ENCODE measurements at places on chromosomes 11 and 22. TPM values are rescaled to one million over a fixed set of nuclear protein-coding genes. Genes with fewer than 3 reads are reported as not detected.

DNA sequence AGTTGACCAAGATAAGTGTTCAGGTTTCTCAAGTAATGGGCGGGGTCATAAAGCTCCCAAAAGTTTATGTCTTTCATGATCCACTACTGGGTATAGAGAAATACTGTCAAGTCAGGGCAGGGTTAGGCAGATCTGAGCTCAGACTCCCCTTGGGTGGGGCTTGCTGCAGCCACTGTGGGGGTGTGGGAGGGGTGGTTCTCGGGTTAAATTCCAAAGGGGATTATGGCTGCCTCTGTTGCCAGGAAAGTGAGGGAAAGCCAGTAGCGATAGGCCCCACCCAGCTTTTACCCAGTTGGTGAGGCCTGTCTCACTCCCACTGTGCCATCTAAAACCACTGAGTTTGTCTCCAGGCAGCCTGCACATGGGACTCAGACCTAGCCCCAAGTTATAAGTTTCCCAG is 37.8 kb downstream of the DLG2 start:
- H3K4me3 ChIP-seq, result no peak overlapping the region
- DNase-seq, result no peak
- no peaks in the 10 kb centered on the region for H3K36me3 ChIP-seq
- no peak overlapping the region for H3K27ac ChIP-seq
- H3K27me3 ChIP-seq, result no peaks in the 10 kb centered on the region
- no peaks in the 10 kb centered on the region for H3K4me1 ChIP-seq

DNA sequence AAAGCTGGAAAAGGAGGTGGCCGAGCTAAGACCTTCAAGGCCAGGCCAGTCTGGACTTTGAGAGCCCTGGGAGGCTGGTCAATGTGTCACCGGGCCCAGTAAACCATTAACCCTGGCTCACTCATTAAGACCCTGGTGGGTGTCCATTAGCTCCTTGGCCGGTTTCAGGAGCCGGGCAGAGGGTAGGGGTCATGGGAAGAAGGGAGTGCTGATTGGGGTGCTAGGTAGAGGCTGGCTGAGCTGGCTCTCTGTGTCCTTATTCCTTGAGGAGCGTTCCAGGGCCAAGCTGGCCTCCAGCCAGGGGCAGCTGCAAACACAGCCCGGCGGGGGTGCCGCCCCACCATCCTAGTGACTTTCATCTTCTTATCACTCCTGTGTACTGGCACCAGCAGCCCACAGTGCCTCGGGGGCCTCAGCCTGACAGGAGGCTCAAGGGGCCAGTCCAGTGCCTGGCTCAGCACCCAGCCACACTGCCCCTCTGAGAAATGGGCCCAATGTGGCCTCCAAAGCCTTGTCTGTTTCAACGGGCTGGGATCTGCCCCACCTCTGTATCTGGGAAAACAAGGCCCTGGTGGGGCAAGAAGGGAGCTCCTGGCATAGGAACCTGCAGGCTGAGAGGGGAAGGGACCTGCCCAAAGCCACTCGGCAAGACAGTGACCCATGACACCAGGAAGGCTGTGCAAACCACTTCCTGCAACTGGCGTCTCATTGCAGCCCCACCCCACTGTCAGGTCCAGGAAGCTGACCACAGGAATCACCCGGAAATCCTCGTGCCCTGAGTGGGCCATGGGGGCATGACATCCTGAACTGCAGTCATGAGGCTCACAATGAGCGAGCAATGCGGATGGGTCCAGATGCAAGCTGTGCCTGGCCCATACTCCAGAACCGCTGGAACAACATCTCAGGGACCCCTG is 15.1 kb upstream of the RGL4 start:
- H3K36me3 ChIP-seq, result peaks cover 9% of the 10 kb centered on the region
- H3K27me3 ChIP-seq, result no peaks in the 10 kb centered on the region
- H3K4me1 ChIP-seq, result no peaks in the 10 kb centered on the region
- peak; percentile 65 for DNase-seq

DNA sequence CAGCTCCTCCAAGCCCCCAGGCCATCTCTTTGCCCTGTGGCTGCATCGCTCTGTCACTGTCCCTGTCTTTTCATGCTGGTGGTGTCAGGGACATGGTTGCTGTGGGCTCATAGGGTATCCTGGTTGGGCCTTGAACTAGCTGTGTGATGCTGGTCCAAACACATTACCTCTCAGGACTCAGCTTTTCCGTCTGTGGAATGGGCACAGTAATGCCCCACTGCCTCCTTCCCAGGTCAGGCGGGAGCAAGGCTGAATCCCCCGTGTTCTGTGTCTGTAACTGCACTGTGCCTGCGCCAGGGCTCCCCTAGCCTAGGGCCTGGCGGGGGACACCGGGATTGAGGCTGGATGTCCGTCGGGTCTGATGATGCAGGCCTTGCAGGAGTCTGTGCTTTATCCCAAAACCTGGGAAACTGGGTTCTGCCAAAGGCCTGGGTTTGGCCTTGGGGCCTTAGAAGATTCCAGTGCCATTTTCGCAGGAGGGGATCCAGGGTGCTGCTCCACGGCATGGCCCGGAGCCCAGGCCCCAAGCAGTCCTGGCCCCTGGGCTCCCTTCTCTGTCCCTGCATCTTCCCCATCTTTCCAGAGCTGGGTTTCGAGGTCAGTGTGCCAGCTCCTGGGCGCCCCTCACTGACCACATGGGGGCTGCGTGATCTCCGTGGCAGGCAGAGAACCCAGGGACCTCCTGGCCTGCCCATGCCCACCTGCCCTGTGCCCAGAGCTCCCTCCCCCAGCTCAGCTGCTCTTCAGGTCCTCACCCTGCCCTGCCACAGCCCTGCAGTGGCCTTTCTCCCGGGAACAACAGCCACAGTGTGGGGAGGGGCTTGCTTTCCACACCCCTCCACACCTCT is 32.7 kb upstream of the CELSR1 start:
- H3K4me3 ChIP-seq, result no peak overlapping the region
- H3K27ac ChIP-seq, result no peak overlapping the region
- no peaks in the 10 kb centered on the region for H3K36me3 ChIP-seq

DNA sequence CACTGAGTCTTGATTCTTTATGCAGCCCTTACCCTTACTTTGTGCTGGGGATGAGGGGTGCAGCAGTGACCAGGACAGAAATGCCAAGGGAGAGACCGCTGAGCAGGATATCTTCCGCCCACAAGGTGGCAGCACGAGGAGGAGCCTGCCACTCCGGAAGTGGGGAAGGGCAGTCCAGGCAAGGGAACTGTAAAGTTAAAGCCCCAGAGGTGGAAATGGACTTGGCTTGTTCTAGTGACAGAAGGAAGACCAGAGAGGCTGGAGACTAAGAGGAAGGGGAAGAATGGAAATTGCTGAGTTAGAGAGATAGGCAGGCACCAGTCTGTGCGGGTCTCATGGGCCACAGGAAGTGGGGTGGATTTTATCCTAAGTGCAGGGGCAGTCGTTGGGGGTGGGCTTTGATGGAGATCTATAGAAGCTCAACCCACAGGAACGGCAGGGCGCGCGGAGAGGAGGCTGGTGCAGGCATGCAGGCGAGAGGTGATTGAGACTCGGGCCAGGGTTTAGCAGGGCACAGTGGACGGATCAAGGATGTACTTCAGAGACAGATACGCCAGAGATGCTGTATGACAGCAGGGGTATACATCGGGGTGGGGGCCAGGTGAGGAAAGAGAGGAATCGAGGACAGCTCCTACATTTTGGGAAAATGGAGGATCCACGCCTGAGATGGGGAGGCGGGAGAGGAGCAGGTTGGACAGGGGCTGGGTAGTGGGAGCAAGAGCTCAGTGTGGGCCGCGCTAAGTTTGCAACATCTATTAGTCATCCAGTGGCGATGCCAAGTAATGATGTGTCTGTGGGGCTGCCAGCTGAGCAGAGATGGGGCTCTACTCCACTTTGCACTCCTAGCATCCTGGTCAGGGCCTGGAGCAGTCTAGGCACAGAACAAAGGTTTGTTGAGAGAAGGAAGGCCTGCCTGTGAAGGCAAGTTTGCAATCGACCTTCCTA is 3.3 kb upstream of the GRK2 start:
- H3K27ac ChIP-seq, result peak overlapping the region; percentile 55
- no peaks in the 10 kb centered on the region for H3K4me1 ChIP-seq
- H3K36me3 ChIP-seq, result no peaks in the 10 kb centered on the region
- no peak overlapping the region for H3K4me3 ChIP-seq
- H3K27me3 ChIP-seq, result no peaks in the 10 kb centered on the region
- peak; percentile 90 for DNase-seq

DNA sequence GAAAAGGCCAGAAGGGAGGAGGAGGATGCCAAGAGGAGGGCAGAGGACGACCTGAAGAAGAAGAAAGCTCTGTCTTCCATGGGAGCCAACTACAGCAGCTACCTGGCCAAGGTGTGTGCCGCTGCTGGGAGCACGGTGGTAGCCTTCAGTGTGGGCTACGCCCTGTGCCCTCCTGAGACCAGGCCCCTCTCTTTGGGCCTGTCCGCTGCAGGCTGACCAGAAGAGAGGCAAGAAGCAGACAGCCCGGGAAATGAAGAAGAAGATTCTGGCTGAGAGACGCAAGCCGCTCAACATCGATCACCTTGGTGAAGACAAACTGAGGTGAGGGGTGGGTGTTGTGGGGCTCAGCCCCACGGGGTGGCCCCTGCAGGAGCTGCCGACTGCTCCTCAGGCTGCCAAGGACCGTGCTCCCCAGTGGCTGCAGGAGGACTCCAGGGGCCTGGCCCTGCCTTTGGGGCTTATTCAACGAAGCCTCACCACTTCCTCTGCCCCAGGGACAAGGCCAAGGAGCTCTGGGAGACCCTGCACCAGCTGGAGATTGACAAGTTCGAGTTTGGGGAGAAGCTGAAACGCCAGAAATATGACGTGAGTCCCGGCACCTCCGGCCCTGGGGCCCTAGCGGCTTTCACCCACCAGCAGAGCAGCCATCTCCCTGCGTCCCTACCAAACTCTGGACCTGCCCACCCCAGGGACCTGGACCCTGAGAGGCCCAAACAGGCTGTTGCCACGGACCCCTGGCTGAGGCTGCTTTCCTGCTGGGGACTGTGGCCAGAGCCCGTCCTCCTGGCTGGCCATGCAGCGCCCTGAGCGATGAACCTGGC is 12.6 kb upstream of the MRPL23 start:
- no peak overlapping the region for H3K27ac ChIP-seq
- no peak for DNase-seq
- no peaks in the 10 kb centered on the region for H3K36me3 ChIP-seq
- no peak overlapping the region for H3K4me3 ChIP-seq
- peaks cover 6% of the 10 kb centered on the region for H3K4me1 ChIP-seq

DNA sequence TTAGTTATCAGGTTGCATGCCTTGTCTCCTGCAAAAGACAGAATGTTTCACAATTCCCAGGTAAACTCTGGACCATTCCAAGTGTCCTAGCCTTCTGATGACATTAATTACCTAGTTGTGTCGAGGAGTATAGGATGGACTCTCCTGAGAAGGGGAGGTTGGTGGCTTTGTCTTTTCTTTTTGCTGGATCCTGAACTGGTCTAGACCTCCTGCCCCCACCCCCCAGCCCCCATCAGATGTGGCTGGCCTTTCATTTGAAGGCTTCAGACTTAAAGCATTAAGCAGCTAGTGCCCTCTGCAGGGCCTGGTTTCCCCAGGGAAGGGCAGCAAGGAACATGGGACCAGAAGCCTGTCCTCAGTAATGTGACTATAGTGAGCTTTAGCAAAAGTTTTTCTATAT is 9.7 kb downstream of the MCAM start:
- H3K4me1 ChIP-seq, result peaks cover 19% of the 10 kb centered on the region
- H3K36me3 ChIP-seq, result peaks cover 70% of the 10 kb centered on the region
- peak overlapping the region; percentile 58 for H3K27ac ChIP-seq
- no peaks in the 10 kb centered on the region for H3K27me3 ChIP-seq

- H3K27me3 ChIP-seq, result no peaks in the 10 kb centered on the region
- H3K4me1 ChIP-seq, result no peaks in the 10 kb centered on the region
- DNase-seq, result no peak
- H3K36me3 ChIP-seq, result no peaks in the 10 kb centered on the region
Measured at GRCh38 chr22:40757071-40757470, 62.1 kb downstream of the SLC25A17 start.

- peaks cover 29% of the 10 kb centered on the region for H3K4me1 ChIP-seq
- peak overlapping the region; percentile 91 for H3K27ac ChIP-seq
- no peaks in the 10 kb centered on the region for H3K27me3 ChIP-seq
- H3K4me3 ChIP-seq, result peak overlapping the region; percentile 16
- no peak for DNase-seq
- H3K36me3 ChIP-seq, result no peaks in the 10 kb centered on the region
Measured at GRCh38 chr22:23522623-23523251, 57.4 kb downstream of the IGLL1 start.

DNA sequence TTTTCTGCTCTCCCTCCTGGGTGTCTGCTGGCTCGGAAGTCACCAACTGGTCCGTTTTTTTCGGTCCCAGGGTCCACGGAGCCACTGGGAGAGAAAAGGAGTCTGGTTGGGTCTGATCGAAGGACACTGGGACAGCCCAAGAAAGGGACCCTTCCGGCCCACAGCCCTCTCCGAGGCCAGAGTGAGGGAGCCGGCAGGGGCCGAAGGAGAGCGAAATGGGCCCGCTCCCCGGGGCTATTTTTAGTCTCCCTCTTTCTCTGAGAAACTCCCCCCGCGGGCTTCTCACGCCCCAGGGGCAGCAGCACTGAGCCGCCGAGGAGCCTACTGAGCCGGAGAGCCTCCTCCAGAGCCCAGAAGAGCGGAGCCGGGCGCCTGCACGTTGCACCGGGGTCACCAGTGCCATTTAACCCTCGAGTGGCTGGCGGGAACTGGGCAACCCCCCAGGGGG is 1.9 kb downstream of the ESAM start:
- no peak for DNase-seq
- H3K36me3 ChIP-seq, result no peaks in the 10 kb centered on the region
- peaks cover 47% of the 10 kb centered on the region for H3K4me1 ChIP-seq
- peak overlapping the region; percentile 44 for H3K4me3 ChIP-seq

- H3K27me3 ChIP-seq, result no peaks in the 10 kb centered on the region
- no peaks in the 10 kb centered on the region for H3K36me3 ChIP-seq
- DNase-seq, result peak; percentile 33
- no peak overlapping the region for H3K4me3 ChIP-seq
- H3K4me1 ChIP-seq, result peaks cover 31% of the 10 kb centered on the region
Measured at GRCh38 chr22:31605851-31606585, 56.0 kb downstream of the PISD start.

The PRG3 gene
- total RNA-seq, result not detected

The NDUFV1 gene
- total RNA-seq, result 217 TPM
